NCI-H748 treated with DMSO at 0.1 percent for 48 hours (cell line): ENCODE measurements at places on chromosomes 5 and 9.

DNA sequence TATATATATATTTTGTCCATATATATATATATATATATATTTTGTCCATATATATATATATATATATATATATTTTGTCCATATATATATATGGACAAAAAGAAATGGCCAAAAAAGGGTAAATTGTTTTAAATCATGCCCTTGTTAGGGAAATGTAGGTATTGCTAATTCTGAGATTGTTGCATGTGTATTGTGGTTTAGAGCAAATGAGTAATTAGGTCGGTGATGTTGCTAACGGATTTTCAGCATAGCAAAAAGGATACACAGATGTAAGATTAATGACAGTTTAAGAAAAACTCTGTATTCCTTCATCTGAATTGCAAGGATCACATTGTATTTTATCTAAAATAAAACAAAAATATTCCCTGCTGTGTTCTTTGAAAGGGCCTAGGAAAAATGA is 40.2 kb downstream of the OSTF1 start:
- no peak for DNase-seq

DNA sequence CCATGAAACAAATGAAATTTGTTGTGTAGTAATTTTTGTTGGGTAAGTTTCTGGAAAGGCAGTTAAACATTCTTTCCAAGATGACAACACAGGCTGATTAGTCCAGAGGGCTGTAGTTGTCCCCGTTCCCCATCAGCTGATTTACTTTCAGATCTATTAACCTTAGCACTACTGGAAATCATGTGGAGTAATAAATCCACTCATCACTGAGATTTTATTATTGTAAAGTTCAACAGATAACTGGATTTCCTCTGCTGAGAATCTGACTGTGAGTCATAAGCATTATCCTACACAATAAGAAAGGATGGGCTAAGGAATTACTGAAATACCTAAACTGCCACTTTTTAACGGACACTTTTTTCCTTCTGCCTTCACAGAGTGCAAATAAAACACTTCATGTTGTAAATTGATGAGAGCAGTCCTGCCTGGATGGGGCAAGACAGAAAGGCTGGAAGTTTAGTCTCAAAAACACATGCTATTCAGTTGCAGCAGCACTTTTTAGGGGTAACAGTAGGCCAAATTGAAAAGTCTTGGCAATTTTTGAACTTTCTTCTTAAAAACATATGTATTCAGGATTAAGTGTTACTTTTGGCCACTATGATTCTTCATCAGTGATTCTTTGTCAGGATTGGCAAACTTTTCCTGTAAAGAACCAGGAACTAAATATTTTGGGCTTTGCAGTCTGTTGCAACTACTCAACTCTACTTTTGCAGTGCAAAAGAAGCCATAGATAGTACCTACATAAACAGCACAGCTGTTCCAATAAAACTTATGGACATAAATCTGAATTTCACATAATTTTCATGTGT is 7.0 kb downstream of the STOM start:
- DNase-seq, result no peak

DNA sequence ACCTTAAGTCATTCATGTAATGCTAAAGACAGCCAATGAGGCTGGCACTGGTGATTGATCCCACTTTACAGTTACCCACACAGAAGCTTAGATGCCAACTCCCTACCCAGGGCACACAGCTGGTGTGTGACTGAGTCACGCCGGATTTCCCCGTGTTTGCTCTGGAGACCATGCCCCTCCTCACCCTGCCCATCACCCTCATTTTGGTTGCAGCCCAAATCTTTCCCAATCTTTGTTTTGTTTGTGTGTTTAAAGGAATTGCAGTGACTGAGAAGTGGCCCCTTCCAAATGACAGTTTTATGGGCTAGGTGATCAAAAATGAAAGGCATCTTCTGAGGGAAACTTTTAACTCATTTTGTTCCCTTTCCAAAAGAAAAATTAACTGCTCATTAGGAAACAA is 10.9 kb downstream of the FBXL7 start:
- DNase-seq, result no peak

GRCh38 chr5:151374539-151374938 is 27.2 kb upstream of the SLC36A2 start:
- DNase-seq, result no peak

DNA sequence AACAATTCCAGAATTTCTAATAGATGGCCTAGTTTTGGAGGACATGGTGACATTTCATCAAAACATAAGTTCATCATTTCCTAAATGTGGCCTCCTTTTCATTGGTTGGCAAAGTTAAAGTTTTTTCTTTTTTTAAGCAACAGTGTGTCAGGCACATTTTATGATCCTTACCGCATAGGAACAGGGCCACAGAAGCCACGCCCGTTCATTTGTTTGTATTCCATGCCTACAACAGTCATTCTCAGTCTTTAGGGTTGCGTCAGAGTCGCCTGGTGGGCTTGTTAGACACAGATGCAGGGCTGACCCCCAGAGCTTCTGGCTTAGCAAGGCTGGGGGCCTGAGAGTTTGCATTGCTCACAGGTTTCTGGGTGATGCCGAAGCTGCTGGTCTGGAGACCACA is 130.2 kb downstream of the HSD17B3 start:
- DNase-seq, result no peak

GRCh38 chr5:181220178-181220515 is 2.9 kb upstream of the TRIM41 start:
- DNase-seq, result no peak

GRCh38 chr5:87120518-87121303 is 147.0 kb upstream of the RASA1 start:
- no peak for DNase-seq

DNA sequence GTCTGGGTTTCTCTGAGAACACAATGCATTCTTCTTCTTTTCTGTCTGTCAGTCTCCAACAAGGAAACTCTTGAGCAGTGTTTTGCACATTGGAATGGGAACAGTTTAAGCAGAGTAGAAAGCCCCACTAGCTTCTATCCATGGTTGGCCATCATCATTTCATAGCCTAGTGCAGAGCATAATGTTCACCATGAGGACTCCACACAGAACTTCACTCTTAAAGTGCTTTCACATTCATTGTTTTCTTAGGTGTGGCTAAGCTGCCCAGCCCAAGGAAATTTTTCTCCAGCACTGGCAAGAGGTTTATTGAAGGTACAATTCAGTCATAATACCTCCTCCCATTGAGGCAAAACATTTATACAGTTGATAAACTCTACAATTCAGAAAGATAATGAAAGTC is 503.0 kb upstream of the CD180 start:
- no peak for DNase-seq

DNA sequence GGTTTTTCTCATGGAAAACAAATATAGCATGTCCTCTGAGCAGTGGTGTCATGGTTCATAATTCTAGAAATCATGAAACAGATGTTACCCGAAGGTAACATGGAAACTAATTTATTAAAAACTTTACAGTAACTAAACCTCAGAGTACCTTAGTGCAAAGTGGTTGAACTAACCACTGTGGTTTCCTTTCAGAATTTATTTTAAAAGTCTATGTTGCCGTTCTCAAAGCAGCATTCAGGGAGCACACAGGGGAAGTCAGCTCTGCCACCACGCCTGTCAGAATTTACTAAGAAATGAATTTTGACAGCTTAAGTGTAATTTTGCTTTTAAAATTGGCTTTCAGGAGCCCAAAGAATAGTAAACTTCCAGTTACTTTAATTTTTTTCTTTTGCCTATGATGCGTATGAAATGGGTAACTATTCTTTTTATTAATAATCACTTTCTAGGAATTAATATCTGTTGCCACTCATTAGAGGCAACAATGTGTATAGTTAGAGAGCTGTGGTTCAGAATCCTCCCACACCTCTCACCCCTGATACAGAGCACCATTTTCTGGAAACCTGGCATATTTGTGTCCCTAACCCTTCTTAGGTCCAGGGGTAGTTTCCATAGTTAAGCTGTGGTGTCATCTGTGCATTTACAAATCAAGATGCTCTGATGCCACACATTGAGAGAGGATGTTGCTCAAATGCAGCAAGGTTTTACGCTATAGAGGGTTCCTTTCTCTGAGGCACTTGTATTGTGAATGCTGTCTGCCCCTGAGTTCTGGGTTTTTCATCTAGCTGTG is 202.6 kb downstream of the ZSWIM6 start:
- DNase-seq, result no peak

- no peak for DNase-seq
These were observed 94.1 kb downstream of the JMY start for GRCh38 chr5:79330071-79330470.

DNA sequence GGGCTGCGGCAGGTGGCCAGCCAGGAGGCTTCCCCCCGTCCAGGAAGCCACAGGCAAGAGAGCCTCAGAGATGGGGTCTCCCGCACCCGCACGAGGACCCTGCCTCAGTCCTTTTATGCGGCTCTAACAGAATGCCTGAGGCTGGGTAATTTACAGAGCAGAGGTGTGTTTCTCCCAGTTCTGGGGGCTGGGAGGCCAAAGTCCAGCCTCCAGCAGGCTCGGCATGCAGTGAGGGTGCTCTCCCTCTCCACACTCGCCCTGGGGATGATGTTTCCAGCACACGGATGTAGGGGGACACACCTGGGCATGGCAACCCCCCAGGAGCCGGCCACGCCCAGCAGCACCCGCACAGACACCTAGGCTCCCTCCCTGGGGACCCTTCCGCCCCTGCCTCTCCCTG is 95.4 kb upstream of the PPP1R26 start:
- no peak for DNase-seq

GRCh38 chr9:76588316-76588715 is 129.3 kb downstream of the GCNT1 start:
- no peak for DNase-seq

GRCh38 chr9:33175649-33176325 is 8.7 kb upstream of the B4GALT1 start:
- no peak for DNase-seq
